ENCODE measurements at places on chromosomes 11 and 22.

DNA sequence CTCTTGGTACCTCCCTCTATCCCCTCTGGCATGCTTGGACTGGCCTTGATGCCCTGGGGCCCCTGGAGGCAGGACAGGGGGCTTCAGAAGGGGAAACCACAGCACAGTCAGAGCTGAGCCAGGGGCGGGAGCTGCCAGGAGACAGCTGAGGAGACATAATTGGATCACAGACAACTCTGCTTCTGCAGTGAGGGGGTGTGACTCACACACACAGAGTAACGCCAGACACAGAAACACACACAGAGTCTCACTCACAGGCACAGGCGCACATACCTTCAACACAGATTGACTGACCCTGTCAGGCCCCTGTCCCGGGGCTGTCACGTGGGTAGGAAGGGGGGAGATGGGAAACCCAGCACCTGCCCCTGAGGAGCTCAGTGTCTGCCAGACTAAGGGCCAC lies 20.6 kb downstream of the STARD10 start:
- DNase-seq, result no peak

DNA sequence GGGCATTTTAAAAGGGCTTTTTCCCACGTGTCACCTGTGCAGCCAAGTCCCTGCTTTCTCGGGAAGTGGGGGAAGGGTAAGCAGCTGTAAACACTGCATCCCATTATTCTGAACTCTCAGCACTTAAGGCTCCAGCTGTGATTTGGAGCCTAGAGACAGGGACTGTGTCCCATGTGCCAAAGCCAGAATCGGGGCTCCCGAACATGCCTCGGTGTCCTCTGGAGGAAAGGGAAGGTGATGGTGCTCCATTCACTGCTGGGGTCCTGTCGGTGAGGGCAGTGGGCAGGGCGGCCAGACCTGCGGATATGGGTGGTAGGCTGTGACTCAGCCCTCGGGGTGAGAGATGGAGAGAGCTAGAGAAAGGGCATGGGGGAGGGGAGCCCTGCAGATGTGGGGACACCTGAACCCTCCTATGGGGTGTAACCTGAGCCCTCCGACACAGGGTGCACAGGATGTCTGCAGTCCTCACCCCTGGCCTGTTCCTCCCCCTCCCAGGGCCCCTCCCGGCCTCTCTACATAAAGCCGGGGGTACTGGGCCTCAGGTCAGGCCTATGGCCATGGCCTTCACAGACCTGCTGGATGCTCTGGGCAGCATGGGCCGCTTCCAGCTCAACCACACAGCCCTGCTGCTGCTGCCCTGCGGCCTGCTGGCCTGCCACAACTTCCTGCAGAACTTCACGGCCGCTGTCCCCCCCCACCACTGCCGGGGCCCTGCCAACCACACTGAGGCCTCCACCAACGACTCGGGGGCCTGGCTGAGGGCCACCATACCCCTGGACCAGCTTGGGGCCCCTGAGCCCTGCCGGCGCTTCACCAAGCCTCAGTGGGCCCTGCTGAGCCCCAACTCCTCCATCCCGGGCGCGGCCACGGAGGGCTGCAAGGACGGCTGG lies 31.8 kb downstream of the CAPN1 start:
- no peak for DNase-seq

DNA sequence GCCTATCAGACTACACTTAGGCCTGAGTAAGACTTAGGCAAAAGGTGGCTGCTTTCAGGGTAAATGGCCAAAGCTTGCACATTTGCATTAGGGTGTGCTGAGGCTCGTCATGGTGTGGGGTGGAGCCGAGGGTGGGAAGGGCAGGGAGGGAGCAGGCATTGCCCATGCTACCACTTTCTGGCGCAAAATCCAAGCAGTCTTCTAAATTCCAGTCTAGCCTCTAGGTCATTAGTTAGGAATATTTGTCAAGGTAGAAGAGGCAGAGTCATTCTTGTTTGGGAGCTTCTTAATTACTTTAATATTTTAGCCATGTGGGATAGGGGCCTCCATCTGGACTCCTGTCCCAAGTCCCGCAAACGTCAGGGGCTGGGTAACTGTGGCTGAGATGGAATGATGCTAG lies 28.6 kb downstream of the SCUBE1 start:
- no peak for DNase-seq

- DNase-seq, result no peak
These were observed 640.2 kb upstream of the LUZP2 start for GRCh38 chr11:23856654-23857053.

DNA sequence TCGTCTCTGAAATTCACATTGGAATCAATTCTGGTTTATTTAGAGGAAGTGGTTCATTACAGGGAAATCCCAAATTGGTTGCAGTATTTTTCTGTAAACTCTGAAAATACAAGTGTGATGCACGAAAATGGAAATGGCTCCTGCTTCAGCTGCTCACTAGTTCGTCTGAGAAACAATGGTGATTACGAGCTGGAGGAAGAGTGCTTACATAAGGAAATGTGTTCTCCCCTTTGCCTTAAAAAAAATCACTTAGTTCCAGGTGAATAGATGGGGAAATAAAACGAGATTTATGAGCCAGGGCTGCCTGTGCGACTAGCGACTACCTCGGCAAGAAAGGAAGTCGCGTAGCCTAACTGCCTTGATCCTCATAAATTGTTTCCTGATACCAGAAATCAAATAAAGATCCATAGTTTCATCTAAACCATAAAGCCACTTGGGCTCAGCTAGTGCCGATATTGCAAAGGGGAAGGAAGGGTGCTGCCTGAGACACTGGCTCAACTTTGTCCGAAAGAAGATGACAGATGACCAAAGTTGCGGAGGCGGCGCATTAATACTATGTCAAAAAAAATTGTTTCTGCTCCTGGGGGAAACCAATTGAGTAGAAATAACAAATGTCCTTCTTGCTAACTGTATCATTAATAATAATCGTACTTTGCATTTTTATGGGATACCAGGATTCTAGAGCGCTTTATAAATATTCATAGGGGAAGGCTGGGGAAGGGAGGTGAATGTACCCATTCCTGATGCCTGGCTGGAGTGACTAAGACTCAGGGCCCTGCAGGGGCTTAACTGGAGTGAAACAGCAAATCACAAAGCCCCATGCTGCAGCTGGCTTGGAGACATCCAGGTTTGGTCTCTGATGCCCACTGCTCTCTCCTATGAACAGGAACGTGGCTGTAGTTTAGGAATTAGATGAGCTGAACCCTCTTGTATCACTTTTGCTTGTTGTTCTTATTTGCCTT lies 185.7 kb downstream of the BLID start:
- DNase-seq, result peak; percentile 2

- DNase-seq, result no peak
These were observed 1078.6 kb downstream of the LRRC4C start for GRCh38 chr11:40380835-40381234.

- peak; percentile 11 for DNase-seq
These were observed 464 bp upstream of the CECR2 start for GRCh38 chr22:17368554-17369438.

DNA sequence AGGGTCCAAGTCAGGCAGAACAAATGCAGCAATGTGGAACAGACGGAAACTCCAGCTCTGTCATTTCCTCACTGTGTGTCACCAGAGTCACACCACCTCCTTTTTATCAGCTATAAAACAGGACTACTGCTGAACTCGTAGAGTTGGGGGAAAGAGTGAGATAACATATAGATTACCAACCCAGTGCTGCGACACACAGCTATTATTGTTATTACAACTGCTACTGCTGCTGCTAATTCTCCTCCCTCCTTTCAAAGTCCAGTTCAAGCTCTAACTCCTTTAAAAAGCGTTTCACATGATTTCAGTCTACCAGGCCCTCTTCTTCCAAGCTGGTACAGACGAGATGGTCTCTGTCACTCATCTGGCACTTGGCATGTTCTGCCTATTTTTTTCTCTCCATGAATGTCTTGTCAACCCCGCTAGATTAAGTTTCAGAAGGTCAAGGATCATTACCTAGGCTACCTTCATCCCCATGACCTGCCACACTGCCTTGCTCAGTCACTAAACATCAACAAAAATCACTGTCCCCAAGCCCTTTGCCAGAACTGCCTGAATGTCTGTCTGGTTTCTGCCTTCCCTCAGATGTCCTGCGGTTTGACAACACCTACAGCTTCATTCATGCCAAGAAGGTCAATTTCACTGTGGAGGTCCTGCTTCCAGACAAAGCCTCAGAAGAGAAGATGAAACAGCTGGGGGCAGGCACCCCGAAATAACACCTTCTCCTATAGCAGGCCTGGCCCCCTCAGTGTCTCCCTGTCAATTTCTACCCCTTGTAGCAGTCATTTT lies 3.7 kb upstream of the MTFP1 start:
- no peak for DNase-seq

Measured in stimulated activated naive B cell treated with anti-CD40 and anti-IgM and Interleukin-4, amounts not matched to agents 10 μg/mL and 1 μg/mL and 100 μg/mL, for 72 hours (primary cell).